KBM-7 (cell line): ENCODE measurements at places on chromosomes 16 and 17.

- DNase-seq, result no peak
Observed at GRCh38 chr16:3127745-3128144, 7.1 kb upstream of the ZNF213 start.

- DNase-seq, result no peak
Observed at GRCh38 chr17:10130263-10130662, 68.1 kb downstream of the GAS7 start.

DNA sequence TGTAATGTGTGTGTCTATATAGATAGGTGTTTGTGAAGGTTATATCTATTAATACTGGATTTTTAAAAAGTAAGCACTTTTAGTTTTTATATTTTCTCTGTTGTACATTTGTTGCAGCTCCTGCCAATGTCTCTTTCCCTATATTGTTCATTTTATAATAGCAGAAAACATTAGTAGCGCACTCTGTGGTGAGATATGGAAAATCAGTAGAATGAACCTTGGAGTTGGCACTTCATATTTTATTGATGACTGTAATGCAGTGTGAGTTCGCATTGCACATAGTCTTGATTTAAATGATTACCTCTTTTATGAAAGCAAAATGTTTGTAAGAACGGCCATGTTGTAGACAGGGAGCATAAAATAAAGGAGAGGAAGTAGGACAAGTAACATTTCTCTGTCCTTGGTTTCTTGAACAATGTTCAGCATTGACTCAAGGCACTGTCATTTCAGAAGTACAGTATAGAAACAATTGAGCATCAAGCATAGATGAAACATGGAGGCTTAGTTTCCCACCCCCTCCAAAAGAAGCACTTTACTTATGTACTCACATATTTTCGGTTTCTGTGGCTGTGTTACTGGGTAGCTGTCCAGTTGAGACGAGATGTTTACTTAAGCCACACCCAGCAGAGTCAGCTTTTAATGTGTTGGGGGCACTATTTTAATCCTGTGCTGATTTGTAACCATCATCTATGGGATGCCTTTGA is 74.0 kb downstream of the TANC2 start:
- DNase-seq, result no peak

- no peak for DNase-seq
Observed at GRCh38 chr17:38879878-38880665, 10.2 kb downstream of the LASP1 start.

GRCh38 chr17:77107506-77108433 is 33.0 kb upstream of the SEC14L1 start:
- no peak for DNase-seq

DNA sequence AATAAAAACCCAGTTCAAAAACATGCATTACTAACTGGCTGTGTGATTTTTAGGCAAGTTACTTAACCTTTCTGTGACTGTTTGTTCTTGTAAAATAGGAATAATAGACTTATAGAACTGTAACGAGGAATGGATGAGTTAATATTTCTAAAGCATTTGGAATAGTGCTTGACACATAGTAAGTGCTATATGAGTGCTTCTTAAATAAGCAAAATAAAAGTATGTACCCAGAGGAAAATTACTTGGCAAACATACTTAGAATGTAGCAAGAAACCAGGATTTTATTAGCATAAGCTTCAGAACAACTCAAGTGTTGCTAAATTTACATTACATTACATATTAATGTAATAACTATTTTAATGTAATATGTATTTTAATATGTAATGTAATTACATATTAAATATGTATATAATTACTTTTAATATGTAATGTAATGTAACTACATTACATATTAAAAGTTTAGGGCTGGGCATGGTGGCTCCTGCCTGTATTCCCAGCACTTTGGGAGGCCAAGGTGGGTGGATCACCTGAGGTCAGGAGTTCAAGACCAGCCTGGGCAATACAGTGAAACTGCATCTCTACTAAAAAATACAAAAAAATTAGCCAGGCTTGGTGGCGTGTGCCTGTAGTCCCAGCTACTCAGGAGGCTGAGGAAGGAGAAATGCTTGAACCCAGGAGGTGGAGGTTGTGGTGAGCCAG is 14.2 kb downstream of the NFAT5 start:
- DNase-seq, result no peak

GRCh38 chr16:20383106-20384029 is 21.2 kb downstream of the PDILT start:
- DNase-seq, result peak; percentile 84

DNA sequence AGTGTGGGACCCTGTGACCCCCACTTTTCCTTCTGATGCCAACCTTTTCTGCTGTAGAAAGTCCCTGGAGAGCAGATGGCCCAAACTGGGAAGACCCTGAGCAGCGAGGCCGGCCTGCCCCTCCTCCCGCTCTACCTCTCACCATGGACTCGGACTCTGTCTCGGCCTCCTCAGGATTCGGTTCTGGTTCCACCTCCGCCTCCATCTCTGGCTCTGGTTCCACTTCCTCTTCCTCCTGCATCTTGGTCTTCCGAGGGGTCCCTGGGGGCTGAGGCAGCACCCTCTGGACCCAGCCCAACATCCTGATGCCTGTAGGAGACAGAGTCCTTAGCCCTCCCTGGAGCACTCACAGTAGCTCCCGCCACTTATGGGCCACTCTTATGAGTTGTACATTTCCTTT is 3.9 kb downstream of the CNGB1 start:
- no peak for DNase-seq
